ENCODE measurements at places on chromosomes 13 and 19.

- no peak for DNase-seq
Measured at GRCh38 chr13:43401361-43401760, 378.0 kb downstream of the DNAJC15 start.

DNA sequence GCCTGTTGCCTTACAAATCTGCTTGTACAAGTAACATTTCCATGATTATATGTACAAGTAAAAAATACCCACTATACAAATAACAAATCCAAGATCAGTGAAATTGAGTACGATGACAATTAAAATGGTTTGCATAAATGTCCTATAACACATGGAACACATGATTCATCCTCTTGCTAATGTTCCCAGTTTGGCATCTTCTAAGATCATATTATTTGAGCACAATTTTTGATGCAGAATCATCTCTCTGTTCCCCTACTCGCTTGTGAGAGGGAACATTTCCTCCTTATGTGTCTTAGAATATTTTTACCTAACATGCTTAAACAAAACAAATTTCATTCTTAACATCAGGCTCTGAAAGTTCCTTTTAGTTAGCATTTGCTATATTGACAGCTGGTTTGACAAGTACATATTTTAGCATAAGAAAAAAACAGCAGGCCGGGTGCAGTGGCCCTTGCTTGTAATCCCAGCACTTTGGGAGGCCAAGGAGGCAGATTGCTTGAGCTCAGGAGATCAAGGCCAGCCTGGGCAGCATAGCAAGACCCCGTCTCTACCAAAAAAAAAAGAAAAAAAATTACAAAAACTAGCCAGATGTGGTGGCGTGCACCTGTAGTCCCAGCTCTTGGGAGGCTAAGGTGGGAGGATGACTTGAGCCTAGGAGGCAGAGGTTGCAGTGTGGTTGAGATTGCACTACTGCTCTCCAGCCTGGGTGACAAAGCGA lies 14.2 kb downstream of the ZNF331 start:
- DNase-seq: no peak

GRCh38 chr13:67229481-67230403 lies at the start of gene PCDH9:
Gene PCDH9, minus strand, starts transcription at chr13:67230336. Its CDS starts 1,896 bp downstream, at chr13:67228440.
- DNase-seq: no peak

DNA sequence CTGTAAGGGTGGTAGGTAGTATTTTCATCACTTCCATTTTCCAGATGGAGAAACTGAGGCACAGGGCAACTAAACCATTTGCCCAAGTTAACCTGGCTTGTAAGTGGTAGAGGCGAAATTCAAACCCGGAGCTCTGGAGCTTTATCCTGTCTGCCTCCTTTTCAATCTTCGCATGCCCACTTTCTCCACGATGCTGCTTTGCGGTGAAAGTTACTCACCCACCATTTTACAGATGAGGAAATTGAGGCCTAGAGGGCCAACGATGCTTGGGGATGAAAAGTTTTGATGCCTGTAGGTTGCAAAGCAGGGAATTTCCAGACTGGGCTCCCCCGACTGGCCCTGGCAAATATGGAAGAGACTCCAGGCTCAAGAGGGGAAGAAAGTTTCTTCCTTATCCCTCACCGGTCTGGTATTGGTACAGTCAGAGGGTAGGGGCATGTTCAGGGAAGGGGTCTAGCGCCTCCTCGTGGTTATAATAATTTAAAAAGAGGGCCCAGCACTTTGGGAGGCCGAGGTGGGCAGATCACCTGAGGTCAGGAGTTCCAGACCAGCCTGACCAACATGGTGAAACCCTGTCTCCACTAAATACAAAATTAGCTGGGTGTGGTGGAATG lies 1.9 kb upstream of the SH2D3A start:
- DNase-seq: no peak

DNA sequence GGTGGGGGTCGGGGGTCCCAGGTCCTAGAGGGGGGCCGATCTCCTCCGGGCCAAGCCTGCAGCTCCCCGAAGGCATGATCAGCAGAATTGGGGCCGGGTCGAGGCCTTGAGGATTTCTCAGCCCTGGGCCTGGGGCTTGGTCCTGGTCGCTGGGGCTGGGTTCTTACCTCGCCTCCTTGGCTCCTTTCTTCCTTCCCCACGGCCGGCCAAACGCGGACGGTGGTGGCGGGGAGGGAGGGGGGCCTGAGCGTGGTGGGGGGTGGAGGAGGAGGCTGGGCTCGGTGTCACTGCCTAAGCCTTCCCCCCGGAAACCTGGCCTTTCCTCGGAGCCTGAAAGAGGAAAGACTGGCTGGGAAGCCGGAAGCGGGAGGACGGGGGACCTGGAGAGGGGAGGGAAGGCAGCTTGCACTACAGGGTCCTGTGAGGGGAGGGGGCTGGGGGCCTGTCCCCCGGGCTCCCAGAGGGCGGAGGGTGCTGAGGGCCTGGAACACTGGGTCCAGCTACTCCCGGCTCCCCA lies at the start of gene ZNF579:
Gene ZNF579, minus strand, starts transcription at position 221 of the 517 bp plus-strand sequence. CDS start 1,209 bp downstream, outside the sequence.
- peak; percentile 59 for DNase-seq

GRCh38 chr13:35882722-35883497 lies 248.3 kb downstream of the DCLK1 start:
- DNase-seq: no peak

DNA sequence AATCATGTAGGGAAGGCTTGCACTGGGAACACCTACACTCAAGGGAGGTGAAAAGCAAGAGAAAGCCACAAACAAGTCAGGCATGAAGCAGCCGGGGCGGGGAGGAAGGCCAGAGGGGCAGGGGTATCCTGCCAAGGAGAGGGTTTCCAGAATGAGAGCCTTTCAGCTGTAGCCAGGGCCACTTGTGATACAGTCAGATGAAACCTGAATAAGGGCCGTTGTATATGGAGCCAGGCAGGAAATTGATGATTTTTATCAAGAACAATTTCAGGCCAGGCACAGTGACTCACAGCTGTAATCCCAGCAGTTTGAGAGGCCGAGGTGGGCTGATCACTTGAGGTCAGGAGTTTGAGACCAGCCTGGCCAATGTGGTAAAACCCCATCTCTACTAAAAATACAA lies 4.4 kb downstream of the TRPM4 start:
- DNase-seq: no peak

- no peak for DNase-seq
Measured at GRCh38 chr19:2132191-2132590, 19.2 kb downstream of the AP3D1 start.

GRCh38 chr13:101298517-101298916 lies 117.8 kb downstream of the NALCN start:
- DNase-seq: no peak

- DNase-seq: no peak
Measured at GRCh38 chr19:51064534-51065220, at the start of gene KLK13. Gene KLK13, minus strand, starts transcription at chr19:51065092. Its CDS starts 25 bp downstream, at chr19:51065067.

- DNase-seq: no peak
Measured at GRCh38 chr13:77774181-77774580, 76.7 kb downstream of the SLAIN1 start.

- peak; percentile 39 for DNase-seq
Measured at GRCh38 chr13:32164622-32165268, 133.2 kb downstream of the FRY start.

DNA sequence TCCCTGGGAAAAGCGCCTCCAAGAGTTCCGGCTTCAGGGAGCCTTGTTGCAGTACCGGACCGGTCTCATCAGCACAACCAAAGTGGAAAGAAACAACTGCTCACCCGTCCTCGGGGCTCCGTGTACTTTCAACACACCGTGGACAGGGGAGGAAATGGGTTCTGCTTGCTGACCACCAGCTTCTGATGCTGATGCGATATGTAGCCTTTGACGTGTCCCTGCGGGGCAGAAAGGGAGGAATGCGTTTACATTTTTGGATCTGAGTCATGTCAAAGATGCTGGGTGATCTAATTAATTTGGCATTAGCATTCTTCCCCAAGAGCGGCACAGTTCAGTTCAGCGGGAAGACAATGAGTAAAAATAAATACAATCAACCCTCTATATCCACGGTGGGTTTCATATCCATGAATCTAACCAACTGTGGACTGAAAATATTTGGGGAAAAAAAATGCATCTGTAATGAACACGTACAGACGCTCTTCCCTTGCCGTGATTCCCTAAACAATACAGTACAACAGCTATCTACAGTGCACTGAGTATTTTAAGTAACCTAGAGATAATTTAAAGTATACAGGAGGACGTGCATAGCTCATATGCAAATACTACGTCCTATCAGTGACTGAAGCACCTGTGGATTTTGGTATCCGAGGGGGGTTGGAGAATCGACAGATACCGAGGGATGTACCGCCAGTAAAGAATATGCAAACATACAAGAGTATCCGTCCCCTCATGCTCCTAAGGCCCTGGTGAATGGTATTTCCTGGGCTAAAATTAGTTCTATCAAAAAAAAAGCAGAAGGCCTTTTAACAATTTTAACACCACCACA lies 19.8 kb downstream of the PROZ start:
- no peak for DNase-seq

Data from GM12864 (cell line).